Osteocyte (in vitro differentiated cells): ENCODE measurements at places on chromosomes 5 and 9. TPM values are rescaled to one million over a fixed set of nuclear protein-coding genes. Genes with fewer than 3 reads are reported as not detected.

DNA sequence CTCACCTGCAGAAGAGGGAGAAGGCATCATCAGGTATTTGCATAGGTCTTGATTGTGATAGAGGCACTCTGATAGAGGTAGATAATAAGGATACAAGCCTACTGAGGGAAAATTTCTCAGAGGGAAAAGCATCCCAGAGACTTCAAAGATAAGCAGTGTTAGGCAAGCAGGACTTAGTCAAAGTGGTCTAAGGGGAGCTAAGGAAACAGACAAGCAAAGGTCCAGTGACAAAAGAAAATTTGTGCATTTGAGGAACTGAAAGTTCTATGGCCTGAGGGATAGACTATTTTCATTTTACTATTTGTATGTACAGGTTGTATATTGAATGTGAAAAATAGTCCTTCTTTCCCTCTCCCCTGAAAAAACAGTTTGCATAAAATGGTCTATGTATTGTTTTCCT lies 27.4 kb downstream of the OXCT1 start:
- H3K27me3 ChIP-seq, result no peaks in the 10 kb centered on the region
- H3K36me3 ChIP-seq, result peaks cover 16% of the 10 kb centered on the region
- H3K4me1 ChIP-seq, result peaks cover 4% of the 10 kb centered on the region

The AK8 gene
- 0.91 and 2.1 TPM in 2 replicates for total RNA-seq

GRCh38 chr5:146041180-146041789 lies 64.1 kb downstream of the PLAC8L1 start:
- DNase-seq, result peak; percentile 56
- H3K4me1 ChIP-seq, result peaks cover 10% of the 10 kb centered on the region
- H3K27ac ChIP-seq, result no peak overlapping the region
- no peaks in the 10 kb centered on the region for H3K27me3 ChIP-seq

DNA sequence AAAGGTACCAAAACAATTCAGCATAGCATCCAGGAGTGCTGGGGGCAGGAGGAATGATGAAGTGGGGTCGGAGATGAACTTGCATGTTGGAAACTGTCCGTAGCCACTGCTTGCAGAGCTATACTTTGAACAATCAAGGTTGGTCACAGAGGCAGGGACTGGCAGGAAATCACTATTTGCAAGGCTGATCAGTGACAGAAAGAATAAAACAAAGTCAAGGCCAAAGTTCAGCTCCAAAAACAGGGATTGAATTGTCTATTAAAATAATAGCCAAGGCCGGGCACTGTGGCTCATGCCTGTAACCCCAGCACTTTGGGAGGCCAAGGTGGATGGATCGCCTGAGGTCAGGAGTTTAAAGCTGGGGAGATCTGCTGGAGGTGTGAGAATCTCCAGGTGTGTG lies 18.7 kb upstream of the SPRY4 start:
- peaks cover 15% of the 10 kb centered on the region for H3K36me3 ChIP-seq
- H3K4me3 ChIP-seq, result no peak overlapping the region
- no peaks in the 10 kb centered on the region for H3K27me3 ChIP-seq

GRCh38 chr9:72232778-72233177 lies 83.5 kb downstream of the GDA start:
- H3K36me3 ChIP-seq, result no peaks in the 10 kb centered on the region
- peaks cover 2% of the 10 kb centered on the region for H3K4me1 ChIP-seq
- H3K27me3 ChIP-seq, result no peaks in the 10 kb centered on the region
- no peak for DNase-seq
- no peak overlapping the region for H3K27ac ChIP-seq
- H3K4me3 ChIP-seq, result no peak overlapping the region

- no peak overlapping the region for H3K27ac ChIP-seq
- H3K36me3 ChIP-seq, result no peaks in the 10 kb centered on the region
- no peaks in the 10 kb centered on the region for H3K27me3 ChIP-seq
- H3K4me1 ChIP-seq, result no peaks in the 10 kb centered on the region
- no peak overlapping the region for H3K4me3 ChIP-seq
- DNase-seq, result no peak
Observed at GRCh38 chr5:51816427-51816826, 433.2 kb downstream of the ISL1 start.

DNA sequence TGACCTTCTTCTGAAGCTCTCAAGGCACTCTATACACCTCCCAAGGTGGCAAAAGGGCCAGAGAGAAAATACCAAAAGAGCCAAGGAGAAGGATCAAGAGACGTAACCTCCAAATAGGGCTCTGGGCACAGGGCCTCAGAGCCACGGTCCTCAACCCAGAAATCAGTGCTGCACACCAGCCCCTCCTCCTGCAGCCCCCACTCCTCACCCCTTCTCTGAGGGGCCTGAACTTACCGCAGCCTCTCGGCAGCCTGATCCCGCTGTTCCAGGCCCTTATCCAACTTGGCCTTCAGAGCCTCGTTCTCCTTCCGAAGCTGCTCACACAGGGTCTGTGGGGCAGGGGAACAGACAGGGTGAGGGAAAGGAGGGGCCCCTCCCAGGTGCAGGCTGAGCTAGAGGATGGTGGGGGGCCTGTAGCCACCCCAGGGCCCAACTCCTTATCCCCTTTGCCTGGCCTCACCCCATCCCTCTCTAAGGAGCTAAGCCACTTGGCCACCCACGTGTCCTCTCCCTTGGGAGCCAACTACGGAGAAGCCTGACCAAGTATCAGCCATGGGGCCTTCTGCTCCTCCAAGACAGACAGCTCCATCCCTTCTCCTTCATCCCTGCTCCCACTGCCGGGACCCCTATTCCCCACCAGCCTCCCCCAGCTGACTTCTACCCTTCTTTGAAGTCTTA lies 28.8 kb downstream of the TNIP1 start:
- H3K36me3 ChIP-seq, result peaks cover 14% of the 10 kb centered on the region
- DNase-seq, result no peak
- no peaks in the 10 kb centered on the region for H3K27me3 ChIP-seq
- H3K4me1 ChIP-seq, result no peaks in the 10 kb centered on the region
- H3K27ac ChIP-seq, result peak overlapping the region; percentile 7

DNA sequence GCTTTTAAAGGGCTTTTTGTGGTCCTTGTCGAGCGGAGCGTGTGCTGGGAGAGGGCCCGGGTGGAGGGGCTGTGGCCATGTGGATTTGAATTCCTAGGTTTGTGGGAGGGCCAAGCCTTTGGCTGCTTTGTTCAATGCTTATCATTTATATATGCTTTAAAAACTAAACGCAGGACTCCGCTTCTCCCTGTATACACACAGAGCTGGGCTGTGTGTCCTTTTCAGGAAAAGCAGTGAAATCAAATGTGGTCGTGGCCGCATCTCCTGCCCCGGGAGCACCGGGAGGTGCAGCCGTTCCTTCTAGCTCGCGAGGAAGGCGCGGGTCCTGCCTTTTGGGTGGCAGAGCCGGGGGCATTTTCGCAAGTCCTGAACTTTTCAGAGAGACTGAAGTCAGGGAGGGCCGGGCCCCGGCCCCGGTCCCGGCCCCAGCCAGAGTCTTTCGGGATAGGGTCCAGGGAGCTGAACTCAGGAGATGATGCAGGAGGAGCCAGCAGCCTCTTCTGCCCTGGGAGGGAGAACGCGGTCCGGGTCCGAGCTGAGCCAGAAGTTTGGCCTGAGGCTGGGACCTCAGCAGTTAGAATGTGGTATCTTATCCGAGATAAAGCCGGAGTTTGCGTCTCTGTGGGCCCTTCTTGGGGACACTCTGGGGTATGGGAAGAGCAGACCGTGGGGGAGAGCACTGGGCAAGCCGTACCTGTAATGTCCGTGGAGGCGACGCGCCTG lies 158.8 kb downstream of the C9orf152 start:
- H3K4me3 ChIP-seq, result peak overlapping the region; percentile 97
- H3K27ac ChIP-seq, result peak overlapping the region; percentile 94
- H3K27me3 ChIP-seq, result no peaks in the 10 kb centered on the region
- no peak for DNase-seq

GRCh38 chr9:129177791-129178567 lies at the start of gene IER5L:
Gene IER5L (minus strand): TSS chr9:129178261. CDS start chr9:129178052, 209 bp downstream.
- peaks cover 1% of the 10 kb centered on the region for H3K36me3 ChIP-seq
- H3K4me3 ChIP-seq, result peak within 1 kb of the TSS; percentile 98
- H3K4me1 ChIP-seq, result peaks cover 17% of the 10 kb centered on the region
- H3K27me3 ChIP-seq, result no peaks in the 10 kb centered on the region

- no peaks in the 10 kb centered on the region for H3K27me3 ChIP-seq
- no peak for DNase-seq
- H3K27ac ChIP-seq, result peak overlapping the region; percentile 96
- H3K4me3 ChIP-seq, result no peak overlapping the region
- H3K4me1 ChIP-seq, result peaks cover 43% of the 10 kb centered on the region
- peaks cover 30% of the 10 kb centered on the region for H3K36me3 ChIP-seq
Observed at GRCh38 chr5:132266836-132267160, 9.3 kb downstream of the PDLIM4 start.

DNA sequence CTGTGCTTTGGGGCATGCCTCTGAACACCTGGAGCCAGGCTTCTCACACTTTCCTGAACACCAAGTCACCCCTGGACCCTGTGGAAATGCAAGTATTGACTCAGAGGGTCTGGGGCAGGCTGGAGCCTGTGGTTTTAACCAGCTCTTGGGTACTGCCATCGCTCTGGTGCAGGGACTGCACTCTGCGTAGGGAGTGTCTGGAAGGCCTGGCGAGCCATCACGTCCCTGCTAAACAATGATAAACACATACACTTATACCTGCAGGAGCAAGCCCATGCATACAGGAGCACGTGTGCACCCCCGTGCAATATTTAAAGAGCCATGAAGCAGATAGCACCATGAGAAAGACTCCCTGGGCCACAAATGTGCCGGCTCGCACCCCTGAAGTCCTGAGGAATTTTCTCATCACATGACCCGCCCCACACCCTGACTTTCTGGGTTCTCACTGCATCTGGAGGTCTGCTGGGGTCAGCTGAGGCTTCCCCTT lies 267.7 kb downstream of the GADD45G start:
- H3K4me1 ChIP-seq, result peaks cover 8% of the 10 kb centered on the region
- H3K27me3 ChIP-seq, result no peaks in the 10 kb centered on the region
- peak; percentile 60 for DNase-seq
- H3K4me3 ChIP-seq, result no peak overlapping the region

The SLU7 gene
- total RNA-seq, result 34.8 and 54.1 TPM in 2 replicates

The MUSK gene
- not detected in 2 replicates for total RNA-seq

DNA sequence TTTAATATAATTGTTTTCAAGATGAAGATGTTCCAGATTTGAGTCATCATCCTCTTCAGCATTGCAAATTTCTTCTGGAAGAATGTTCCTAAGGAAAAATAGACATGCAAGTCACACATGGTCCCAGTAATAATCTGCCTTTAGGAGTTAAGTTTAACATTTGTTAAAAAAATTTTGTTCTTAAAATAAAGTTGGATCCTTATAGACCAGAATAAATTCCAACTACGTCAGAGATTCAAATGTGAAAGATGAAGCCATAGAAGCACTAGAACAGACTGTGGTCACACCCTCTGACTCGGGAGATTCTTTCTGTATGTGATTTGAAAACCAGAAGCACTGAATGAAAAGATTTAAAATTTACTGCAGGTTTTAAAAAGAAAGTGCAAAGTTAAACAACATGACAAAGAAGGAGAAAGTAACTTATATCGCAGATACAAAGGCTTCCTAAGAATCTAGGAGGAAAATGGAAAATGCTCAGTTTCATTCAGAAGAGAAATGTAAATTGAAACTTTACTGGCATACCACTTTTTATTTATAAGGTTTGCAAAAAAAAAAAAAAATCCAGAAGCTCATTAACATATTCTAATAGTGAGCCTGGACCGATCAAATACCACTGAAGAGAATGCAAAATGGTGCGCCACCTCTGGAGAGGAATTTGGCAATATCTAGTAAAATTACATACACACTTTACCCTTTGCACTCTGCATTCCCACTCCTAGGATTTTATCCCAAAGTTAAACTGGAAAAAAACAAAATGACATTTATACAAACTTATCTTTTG lies 14.3 kb upstream of the ASPN start:
- peaks cover 47% of the 10 kb centered on the region for H3K4me1 ChIP-seq
- DNase-seq, result no peak
- peak overlapping the region; percentile 39 for H3K4me3 ChIP-seq
- H3K27me3 ChIP-seq, result no peaks in the 10 kb centered on the region

- H3K36me3 ChIP-seq, result no peaks in the 10 kb centered on the region
- H3K4me3 ChIP-seq, result no peak overlapping the region
- peaks cover 30% of the 10 kb centered on the region for H3K4me1 ChIP-seq
- no peak overlapping the region for H3K27ac ChIP-seq
- no peak for DNase-seq
Observed at GRCh38 chr5:169581580-169582227, 1.9 kb upstream of the SPDL1 start.

DNA sequence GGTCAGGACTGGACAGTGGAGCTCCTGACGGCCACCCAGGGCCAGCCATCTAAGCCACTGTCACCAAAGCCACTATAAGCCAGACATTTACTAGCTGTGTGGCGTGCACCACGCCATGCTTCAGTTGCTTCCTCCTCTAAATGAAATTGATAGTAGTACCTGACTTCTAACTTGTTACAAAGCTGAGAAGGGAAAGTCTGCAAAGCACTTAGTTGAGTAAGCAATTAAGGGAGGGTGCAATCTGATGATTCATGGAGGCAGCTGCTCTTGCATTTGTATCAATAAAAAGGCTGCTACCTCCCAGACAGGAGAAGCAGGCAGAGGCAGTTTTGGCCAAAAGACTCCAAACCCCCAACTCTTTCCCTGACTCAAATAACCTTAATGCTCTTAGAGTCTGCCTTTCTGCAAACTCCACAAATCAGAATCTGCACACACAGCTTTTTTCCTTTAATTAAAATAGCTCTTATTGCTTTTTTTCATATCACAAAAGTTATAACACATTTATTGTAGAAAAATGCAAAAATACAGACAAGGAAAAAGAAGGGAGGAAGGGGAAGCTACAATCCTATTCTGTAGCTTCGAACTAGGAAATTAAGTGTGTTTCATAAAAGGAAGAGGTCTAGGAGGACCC lies 19.3 kb upstream of the RAPGEF1 start:
- H3K27me3 ChIP-seq, result peaks cover 32% of the 10 kb centered on the region
- peaks cover 4% of the 10 kb centered on the region for H3K4me1 ChIP-seq
- no peak for DNase-seq
- no peak overlapping the region for H3K27ac ChIP-seq
- no peak overlapping the region for H3K4me3 ChIP-seq

DNA sequence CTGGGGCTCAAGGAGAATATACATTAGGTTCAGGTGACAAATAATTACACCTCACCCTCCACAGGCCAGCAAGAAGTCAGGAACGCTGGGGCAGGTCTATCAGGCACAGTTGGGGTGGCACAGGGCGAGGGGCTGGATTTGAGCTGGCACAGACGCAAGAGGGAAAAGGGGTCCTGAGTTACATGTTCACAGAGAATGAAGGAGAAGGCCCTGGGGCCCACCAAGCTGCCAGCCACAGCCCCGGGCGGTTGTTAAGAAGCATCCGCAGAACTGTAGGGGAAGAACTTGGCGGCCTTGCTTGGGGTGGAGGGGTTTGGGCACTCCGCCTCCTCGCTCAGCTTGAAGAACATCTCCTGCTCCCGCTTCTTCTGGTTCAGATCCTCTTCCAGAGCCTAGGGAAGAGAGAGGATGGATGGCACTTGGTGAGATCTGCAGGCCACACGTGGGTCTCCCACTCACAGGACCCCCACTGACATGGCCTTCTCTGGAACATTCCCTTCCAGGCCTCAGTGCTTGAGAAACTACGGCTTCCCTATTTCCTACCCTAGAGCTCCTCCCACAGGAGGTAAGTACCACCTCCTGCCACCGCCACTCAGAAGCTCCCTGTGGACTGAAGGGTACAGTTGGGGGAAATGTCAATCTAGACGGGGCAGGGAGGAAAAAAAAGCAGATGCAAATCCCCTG lies 38.3 kb upstream of the FBXW11 start:
- H3K27ac ChIP-seq, result no peak overlapping the region
- no peak overlapping the region for H3K4me3 ChIP-seq
- peaks cover 8% of the 10 kb centered on the region for H3K4me1 ChIP-seq
- no peaks in the 10 kb centered on the region for H3K27me3 ChIP-seq
- DNase-seq, result no peak
- peaks cover 42% of the 10 kb centered on the region for H3K36me3 ChIP-seq

GRCh38 chr9:94804316-94804715 lies 77.8 kb downstream of the AOPEP start:
- no peaks in the 10 kb centered on the region for H3K27me3 ChIP-seq
- peaks cover 10% of the 10 kb centered on the region for H3K36me3 ChIP-seq
- no peak for DNase-seq
- peaks cover 87% of the 10 kb centered on the region for H3K4me1 ChIP-seq
- no peak overlapping the region for H3K4me3 ChIP-seq
- H3K27ac ChIP-seq, result no peak overlapping the region
